Kidney (tissue), 22 donors: ENCODE measurements at places on chromosomes 7 and 10. TPM values are rescaled to one million over a fixed set of nuclear protein-coding genes. Genes with fewer than 3 reads are reported as not detected.

- no peak overlapping the region for H3K27ac ChIP-seq
- H3K36me3 ChIP-seq, result no peaks in the 10 kb centered on the region
- H3K4me3 ChIP-seq, result no peak overlapping the region
- no peaks in the 10 kb centered on the region for H3K4me1 ChIP-seq
- no peak for DNase-seq
Measured at GRCh38 chr10:18476076-18476647, 175.2 kb downstream of the NSUN6 start.

- no peaks in the 10 kb centered on the region for H3K27me3 ChIP-seq
- DNase-seq, result no peak
- no peaks in the 10 kb centered on the region for H3K36me3 ChIP-seq
- peak overlapping the region; percentile 98 for H3K27ac ChIP-seq
- peaks cover 4% of the 10 kb centered on the region for H3K4me1 ChIP-seq
- peak overlapping the region; percentile 87 for H3K4me3 ChIP-seq
Measured at GRCh38 chr10:31930023-31930751, 1.6 kb upstream of the ARHGAP12 start.

- no peaks in the 10 kb centered on the region for H3K27me3 ChIP-seq
- no peaks in the 10 kb centered on the region for H3K4me1 ChIP-seq
- no peak for DNase-seq
- H3K4me3 ChIP-seq, result no peak overlapping the region
- no peak overlapping the region for H3K27ac ChIP-seq
Measured at GRCh38 chr10:11993834-11994468, 48.7 kb downstream of the UPF2 start.

GRCh38 chr10:72068901-72069446, 19.4 kb downstream of the SPOCK2 start:
- H3K27me3 ChIP-seq, result no peaks in the 10 kb centered on the region
- H3K27ac ChIP-seq, result no peak overlapping the region
- H3K36me3 ChIP-seq, result no peaks in the 10 kb centered on the region
- H3K4me3 ChIP-seq, result no peak overlapping the region
- peak; percentile 66 for DNase-seq

DNA sequence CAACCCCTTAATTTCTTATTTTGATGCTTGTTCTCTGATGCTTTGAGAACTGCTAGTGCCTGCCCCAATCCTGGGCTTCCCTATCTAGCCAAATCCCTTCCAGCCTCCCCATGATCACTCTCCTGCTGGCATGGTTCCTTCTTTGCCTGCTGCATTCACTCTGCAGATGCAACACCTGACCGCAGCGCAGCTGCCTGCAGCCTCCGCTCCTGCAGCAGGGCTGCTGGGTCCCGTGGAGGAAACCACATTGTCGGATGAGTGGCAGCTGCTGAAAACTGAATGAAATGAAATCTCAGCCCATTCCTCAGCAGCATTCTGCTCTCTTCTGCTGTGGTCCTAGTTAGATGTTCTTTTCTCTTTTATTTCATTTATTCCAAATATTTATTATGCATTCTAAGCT, 320.3 kb downstream of the CCDC3 start:
- H3K36me3 ChIP-seq, result no peaks in the 10 kb centered on the region
- H3K27me3 ChIP-seq, result no peaks in the 10 kb centered on the region
- H3K4me3 ChIP-seq, result no peak overlapping the region
- H3K4me1 ChIP-seq, result no peaks in the 10 kb centered on the region
- no peak for DNase-seq
- H3K27ac ChIP-seq, result no peak overlapping the region

DNA sequence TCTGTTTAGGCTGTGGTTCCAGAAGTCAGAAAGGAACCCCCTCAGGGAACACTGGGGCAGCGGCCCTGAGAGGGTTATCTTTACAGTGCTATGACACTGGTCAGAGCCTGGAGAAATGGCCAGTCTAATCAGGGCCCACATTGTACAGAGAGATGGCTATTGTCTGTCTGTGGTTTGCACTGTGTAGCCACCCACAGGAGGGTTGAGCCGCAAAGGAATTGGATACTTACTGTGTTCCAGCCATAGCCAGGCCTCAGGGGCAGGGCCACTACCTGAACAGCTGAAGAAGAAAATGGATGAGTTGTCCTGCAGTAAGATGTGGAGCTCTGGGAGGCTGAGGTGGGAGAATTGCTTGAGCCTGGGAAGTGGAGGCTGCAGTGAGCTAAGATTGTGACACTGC, 47.5 kb upstream of the PODXL start:
- no peaks in the 10 kb centered on the region for H3K4me1 ChIP-seq
- no peak overlapping the region for H3K27ac ChIP-seq
- DNase-seq, result no peak
- H3K36me3 ChIP-seq, result no peaks in the 10 kb centered on the region

- no peaks in the 10 kb centered on the region for H3K36me3 ChIP-seq
- no peaks in the 10 kb centered on the region for H3K27me3 ChIP-seq
- no peaks in the 10 kb centered on the region for H3K4me1 ChIP-seq
- H3K27ac ChIP-seq, result peak overlapping the region; percentile 59
- H3K4me3 ChIP-seq, result no peak overlapping the region
Measured at GRCh38 chr10:5291501-5292195, 73.1 kb upstream of the UCN3 start.

DNA sequence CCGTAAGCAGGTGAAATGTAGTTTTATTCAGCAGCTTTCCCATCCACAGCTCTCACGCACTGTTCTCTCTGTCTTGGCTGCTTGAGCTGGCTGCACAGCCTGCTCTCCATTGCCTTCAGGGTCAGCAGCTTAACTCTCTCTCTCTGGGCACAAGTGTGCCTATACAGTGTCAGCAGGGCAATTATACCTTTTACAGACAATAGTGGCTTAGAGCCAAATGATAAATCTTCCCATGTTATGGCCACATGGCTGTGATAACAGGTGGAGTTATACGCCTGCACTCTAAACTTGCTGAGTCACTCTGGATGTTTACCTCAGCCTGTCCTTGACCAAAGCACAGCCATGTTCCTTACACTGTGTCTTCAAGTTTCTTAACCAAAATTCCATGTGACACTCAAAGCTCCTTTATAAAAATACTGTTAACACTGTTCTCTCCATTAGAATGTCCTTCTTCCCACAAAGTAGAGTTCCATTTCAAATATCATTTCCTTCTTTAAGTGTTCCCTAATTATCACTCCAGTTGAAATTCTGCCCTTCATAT, 6.1 kb downstream of the RNF133 start:
- H3K27ac ChIP-seq, result no peak overlapping the region
- H3K4me3 ChIP-seq, result no peak overlapping the region
- H3K27me3 ChIP-seq, result no peaks in the 10 kb centered on the region
- no peaks in the 10 kb centered on the region for H3K36me3 ChIP-seq
- H3K4me1 ChIP-seq, result no peaks in the 10 kb centered on the region

DNA sequence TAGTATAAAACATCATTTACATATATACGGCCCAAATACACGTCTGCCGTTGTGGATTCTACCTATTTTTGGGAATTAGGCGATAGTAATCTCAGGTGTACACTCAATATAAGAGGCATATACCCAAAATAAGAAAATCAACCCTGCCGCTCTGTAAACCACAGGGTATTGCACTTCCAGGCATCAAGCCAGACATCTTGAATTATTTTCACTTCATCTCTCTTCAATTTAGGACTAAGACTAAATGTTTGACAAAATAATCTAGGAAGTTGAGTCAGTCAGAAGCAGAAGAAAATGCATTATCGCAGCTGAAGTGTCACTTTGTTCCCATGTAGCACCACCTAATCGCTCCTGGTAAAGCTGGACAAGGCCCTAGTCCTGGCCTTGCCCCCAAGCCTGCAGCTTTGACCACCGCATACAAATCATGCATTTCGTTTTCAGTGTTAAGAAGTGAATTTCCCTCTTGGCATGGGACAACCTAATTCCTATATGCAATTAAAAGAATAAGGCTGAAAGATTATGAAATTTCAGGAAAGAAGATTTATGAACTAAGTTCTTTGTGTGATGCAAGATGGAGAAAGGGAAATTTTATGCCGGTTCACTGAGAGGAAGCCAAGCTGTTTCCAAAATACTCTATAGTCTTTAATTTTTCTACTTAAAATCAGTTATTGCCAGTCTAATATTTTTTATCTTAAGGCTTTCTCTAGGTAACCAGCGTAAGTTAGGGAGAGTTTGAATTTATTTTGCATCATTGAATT, 26.0 kb downstream of the CABCOCO1 start:
- H3K4me1 ChIP-seq, result no peaks in the 10 kb centered on the region
- H3K4me3 ChIP-seq, result no peak overlapping the region
- DNase-seq, result no peak
- H3K27ac ChIP-seq, result no peak overlapping the region
- H3K36me3 ChIP-seq, result no peaks in the 10 kb centered on the region

GRCh38 chr7:157654350-157654749, 317.5 kb downstream of the DNAJB6 start:
- no peak overlapping the region for H3K27ac ChIP-seq
- no peaks in the 10 kb centered on the region for H3K27me3 ChIP-seq
- H3K4me3 ChIP-seq, result no peak overlapping the region
- no peaks in the 10 kb centered on the region for H3K36me3 ChIP-seq
- no peaks in the 10 kb centered on the region for H3K4me1 ChIP-seq
- peak; percentile 35 for DNase-seq

DNA sequence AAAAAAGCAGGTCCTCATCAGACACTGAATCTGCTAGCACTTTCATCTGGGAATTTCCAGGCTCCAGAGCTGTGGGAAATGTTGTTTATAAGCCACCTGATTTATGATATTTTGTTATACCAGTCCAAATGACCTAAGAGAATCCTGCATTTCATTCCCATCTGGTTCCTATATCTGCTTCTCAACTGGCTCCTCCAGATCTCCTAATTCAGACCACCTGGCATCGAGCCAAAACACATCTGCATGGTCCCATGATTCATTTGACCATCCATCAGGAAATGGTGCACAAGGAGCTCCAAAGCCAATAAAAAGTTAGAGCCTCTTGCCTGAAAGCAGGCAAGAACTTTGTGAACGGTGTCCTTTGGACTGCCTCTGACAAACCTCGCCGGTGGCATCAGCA, 108.9 kb downstream of the IPMK start:
- H3K27me3 ChIP-seq, result no peaks in the 10 kb centered on the region
- H3K36me3 ChIP-seq, result no peaks in the 10 kb centered on the region
- H3K4me1 ChIP-seq, result no peaks in the 10 kb centered on the region
- H3K4me3 ChIP-seq, result no peak overlapping the region
- no peak for DNase-seq

DNA sequence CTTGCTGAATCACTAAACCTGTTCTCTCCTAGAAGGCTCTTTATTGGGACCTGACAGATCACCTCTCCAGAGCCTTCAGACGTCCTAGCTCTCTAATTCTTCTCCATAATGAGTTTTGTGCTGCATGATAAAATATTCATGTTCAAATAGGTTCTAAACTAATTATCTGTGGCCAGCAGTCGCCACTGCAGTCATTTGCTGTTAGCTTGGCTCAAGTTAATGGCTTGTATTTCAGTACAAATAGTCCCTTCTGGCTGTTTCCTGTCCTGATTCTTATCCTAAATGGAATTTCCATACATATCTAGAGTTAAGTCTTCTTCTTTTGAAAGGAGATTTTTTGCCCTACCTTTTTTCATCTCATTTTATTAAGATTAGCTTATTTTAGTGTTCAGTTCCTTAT, 303.2 kb downstream of the EXOC4 start:
- H3K27ac ChIP-seq, result no peak overlapping the region
- no peaks in the 10 kb centered on the region for H3K27me3 ChIP-seq
- no peak overlapping the region for H3K4me3 ChIP-seq
- H3K4me1 ChIP-seq, result no peaks in the 10 kb centered on the region
- no peaks in the 10 kb centered on the region for H3K36me3 ChIP-seq
- no peak for DNase-seq

DNA sequence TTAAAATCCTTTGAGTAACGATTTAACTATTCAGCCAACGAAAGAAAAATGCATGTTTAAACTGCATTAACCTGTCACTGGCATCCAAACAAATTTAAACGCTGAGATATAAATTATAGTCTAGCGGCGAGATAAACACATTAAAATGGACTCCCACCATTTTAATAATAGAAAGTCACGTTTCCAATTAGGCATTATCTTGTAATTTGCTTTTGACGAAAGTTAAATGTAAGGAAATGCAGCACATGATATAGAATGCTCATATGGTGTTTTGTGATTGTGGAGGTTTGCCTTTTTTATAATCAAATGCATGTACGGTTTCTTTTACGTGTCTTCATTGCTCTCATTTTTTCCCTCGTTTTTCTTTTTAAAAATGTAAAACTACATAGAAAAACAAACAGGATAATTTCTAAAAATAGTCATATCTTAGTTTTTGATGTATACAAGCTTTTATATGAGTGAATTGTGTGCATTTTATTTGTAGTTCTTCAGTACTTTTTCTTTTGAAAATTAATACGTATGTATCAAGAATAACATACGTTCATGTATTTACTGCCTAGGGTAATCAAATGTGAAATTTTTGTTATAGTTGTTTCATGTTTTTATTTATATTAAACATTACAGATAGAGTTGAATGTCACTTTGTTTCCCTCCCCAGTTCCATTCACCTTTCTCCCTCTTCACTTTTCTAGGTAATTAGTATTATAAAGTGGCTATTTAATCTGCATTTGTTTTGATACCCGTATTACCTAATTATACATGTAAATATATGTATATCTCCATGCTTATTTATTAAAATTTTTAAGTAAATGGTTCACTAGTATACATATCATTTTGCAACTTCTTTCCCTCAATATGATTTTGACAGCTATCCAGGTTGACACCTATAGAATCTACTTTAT, 1.1 kb upstream of the KLF14 start:
- H3K4me3 ChIP-seq, result peak overlapping the region; percentile 3
- no peak for DNase-seq
- no peak overlapping the region for H3K27ac ChIP-seq
- no peaks in the 10 kb centered on the region for H3K4me1 ChIP-seq
- H3K27me3 ChIP-seq, result peaks cover 27% of the 10 kb centered on the region

DNA sequence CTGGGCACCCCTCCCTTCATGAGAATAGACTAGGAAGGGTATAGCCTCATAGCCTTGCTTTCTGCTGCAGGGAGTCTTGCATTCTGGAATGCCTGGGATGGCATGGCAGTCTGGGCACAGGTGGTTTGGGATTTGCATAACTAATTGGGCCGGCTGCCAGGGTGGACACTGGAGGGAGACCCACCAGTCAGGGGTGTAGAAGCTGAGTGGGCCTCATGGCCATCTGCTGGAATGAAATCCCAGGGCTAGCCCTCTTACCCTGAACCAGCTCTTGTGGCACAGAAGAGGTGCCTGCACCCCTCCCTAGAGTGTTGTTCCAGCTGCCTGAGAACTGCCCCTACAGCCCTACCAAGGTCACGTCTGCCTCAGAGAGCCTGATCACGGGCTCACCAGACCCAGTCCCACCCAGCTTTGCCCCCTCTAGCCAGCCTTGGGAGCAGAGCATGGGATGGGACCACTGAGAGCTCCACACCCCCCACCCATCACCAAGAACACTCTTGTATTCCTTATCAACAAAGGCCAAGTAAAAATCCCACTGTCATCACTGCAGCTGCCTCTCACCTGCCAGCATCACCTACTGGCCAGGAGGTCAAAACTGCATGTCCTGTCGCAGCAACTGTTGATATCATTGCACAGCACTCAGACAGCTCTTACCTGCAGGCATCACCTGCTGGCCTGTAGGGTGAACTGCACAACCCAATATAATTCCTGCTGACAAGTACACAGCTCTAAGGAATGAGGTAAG, 148.9 kb downstream of the ZEB1 start:
- no peaks in the 10 kb centered on the region for H3K4me1 ChIP-seq
- H3K36me3 ChIP-seq, result no peaks in the 10 kb centered on the region
- DNase-seq, result peak; percentile 22
- H3K4me3 ChIP-seq, result no peak overlapping the region

SMO gene
- 13.2 TPM for total RNA-seq

CHST15 gene
- total RNA-seq, result 39.7 TPM

SORBS1 gene
- 91.7 TPM for total RNA-seq

NAPEPLD gene
- 26.0 TPM for total RNA-seq

SSMEM1 gene
- total RNA-seq, result not detected

SPACDR gene
- 0.54 TPM for total RNA-seq

NUDCD3 gene
- 97.7 TPM for total RNA-seq
